MV-4-11 (cell line): ENCODE measurements at places on chromosomes 3 and 15.
A peak's percentile ranks its signal among the peaks of the same experiment; 100 is the strongest.

GRCh38 chr3:90062016-90062415 is 954.6 kb downstream of the EPHA3 start:
- no peak for DNase-seq

DNA sequence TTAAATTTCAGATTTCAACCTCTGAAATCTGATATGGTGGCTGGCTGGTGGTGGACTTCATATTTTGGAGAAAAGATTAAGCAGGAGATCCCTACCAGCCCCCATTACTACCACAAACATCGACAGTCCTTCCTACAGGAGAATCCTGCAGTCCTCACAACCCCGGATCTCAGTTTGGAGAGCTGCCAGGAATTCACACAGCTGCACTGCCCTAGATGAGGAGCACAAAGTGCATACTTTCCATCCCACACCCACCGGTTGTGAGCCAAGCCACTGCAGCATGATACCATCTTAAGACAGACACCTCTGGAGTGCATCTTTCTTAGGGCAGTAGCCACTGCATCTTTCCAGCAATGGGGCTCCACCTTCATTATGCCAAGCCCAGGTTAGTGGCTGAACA is 185.5 kb upstream of the GPR149 start:
- DNase-seq = no peak

DNA sequence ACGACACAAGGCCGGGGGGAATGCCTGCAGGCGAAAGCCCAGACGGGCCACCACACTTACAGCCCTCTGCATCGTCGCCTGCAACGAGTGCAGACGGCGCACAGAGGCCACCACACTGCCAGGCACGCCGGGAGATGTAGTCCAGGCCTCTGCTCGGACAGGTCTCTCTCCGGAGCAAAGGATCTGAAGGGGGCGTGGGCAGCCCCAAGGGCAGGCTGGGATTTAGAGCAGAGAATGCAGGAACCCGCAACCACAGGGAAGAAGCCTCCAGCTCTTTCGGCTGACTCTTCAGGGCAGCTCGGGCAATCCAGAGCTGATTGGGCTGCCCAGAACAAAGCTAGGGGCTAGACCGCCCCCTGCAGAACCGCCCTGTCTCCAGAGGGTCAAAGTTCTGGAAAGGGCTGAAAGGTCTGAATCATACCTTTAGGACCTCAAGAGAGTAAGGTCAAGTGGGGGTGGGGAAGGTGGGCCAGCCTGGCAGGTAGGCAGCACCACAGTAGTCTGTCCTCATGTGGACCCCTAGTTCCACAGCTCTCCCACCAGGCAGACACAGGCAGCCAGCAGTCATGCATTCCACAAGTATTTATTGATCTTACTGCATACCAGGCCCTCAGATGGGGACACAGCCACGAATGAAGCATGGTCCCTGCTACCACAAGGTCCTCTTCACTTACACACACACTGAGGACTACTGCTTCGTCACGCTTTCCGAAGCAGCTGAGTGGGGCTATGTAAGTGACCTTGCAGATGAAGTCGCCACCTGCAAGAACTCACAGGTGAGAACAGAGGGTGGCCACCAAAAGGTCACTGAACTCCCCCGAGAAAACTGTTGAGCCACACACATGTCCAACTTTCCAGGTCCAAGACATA is at the start of gene AMT:
Gene AMT (minus strand): TSS at position 95 of the 870 bp plus-strand sequence. CDS start 23 bp downstream, at position 72.
- no peak for DNase-seq

GRCh38 chr3:73500321-73500720 is 124.4 kb downstream of the PDZRN3 start:
- no peak for DNase-seq

DNA sequence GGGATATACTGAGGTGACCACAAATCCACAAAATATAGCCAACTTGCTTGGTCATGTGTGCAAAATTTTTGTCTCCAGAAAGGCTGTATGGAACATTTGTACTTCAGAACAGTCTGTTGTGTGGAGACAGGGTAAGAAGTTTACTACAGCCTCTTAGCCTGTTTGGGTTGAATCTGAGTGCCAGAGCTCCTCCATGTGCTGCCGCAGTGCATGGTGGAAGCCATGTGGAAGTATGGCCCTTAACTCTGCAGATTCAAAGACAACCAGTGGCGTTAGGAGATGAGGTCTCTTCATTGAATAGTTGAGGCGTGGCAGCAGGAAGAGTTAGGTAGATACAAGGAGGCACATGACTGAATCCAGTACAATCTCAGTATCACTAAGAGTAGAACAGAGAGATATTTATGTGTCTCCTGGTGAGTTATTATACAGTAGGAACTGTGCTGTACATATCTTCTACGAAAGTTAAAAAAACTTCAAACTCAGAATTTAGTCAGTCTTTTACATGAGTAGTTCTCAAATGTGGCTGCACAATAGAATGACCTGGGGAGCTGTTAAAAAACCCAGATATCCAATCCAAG is 9.4 kb downstream of the EIF2A start:
- DNase-seq = peak; percentile 33

GRCh38 chr3:17065881-17066280 is 181.1 kb downstream of the PLCL2 start:
- no peak for DNase-seq

DNA sequence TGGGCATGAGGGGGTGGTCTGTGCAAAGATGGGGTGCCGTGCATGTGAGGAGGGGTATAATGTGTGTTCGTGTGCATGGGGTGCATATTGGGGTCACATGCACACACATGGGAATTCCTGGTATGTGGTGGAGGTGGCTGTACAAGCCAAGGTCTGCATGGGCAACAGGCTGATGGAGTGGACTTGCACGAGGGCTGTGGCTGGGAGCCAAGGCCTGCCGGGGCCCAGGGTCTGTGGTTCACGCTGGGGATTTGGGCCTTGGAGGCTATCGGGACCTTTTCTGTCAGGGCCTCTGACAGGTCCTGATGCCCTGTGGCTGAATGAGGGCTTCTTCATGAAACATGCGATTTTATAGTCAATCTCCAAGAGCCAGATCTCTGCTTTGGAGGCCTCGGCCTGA is 9.8 kb upstream of the PLXND1 start:
- no peak for DNase-seq

- DNase-seq = no peak
Observed at GRCh38 chr3:140530131-140530530, 147.7 kb upstream of the TRIM42 start.

DNA sequence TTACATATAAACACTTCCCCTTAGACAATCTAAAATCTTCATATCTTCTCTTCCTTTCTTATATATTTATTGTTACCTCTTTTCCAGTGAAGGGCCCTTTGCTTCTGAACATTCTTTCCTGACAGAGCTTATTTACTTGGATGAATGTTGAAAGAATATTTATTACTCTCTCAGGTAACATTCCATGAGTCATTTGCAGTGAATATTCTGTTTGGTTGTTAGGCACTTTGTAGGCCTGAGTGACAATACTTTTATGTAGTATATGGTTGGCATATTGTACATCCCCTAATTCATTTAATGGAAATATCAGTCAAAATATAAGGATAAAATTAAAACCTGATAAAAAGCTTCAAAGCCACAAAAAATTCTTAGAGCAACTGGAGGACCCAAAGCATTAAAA is 260.9 kb upstream of the KCNMB2 start:
- DNase-seq = no peak
